ENCODE measurements at places on chromosomes 12 and 14. TPM values are rescaled to one million over a fixed set of nuclear protein-coding genes. Genes with fewer than 3 reads are reported as not detected.

DNA sequence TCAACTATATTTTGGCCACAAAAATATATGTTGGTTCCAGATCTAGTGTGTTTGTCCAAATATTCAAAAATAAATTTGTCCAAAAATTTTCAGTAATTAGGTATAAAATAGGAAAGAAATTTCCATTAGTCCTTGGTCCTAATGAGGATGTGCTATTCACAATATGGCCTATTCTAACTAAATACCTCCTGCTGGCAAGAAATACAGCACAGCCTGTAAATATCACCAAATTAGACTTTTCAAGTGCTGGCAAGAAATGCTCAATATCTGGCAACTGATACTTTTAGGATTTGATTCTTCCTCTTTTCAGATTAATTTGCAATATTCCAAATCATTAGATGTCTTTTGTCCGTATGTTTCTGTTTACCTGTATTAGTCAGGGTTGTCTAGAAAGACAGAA, 1446.2 kb downstream of the LRFN5 start:
- no peak for DNase-seq

GRCh38 chr14:102229071-102229738, 75.8 kb downstream of the MOK start:
- DNase-seq, result no peak

DNA sequence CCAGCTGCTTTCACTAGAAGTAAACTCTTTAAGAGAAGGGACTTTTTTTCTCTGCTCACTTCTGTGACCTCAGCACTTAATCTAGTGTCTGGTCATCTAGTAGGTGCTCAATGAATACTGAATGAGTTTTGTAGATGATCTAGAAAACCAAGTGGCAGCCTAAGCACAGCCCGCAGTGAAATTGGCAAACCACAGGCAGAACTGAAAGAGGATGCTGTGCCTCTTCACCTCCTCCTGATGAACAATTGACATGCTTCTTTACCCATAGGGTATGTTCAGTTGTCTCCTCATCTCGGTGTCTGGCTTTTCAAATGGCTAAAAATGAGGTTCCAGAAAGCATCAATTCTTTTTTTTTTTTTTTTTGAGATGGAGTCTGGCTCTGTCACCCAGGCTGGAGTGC, 399.5 kb downstream of the RMST start:
- DNase-seq, result no peak

- peak; percentile 72 for DNase-seq
Observed at GRCh38 chr12:25241167-25242020, 9.3 kb downstream of the KRAS start.

DNA sequence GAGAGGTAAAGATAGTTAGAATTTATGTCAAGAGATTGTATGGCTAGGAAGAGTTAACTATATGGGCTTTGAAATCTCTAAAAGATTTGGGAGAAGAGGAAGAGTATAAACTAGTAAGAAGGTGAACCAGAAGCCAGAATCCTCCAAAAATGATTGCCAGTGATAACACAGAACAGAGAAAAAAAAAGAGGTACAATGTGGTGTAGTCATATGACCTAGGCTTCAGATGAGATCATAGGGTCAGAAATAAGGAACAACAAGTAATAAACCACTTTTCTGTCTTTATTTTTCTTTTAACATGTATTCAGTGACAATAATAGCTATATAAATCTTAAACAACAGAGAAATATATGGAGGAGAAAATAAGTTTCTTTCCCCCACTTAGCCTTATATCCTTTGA, 2.0 kb upstream of the NECAP1 start:
- no peak for DNase-seq

- DNase-seq, result no peak
Observed at GRCh38 chr14:59699442-59699841, 122.8 kb upstream of the CCDC175 start.

DNA sequence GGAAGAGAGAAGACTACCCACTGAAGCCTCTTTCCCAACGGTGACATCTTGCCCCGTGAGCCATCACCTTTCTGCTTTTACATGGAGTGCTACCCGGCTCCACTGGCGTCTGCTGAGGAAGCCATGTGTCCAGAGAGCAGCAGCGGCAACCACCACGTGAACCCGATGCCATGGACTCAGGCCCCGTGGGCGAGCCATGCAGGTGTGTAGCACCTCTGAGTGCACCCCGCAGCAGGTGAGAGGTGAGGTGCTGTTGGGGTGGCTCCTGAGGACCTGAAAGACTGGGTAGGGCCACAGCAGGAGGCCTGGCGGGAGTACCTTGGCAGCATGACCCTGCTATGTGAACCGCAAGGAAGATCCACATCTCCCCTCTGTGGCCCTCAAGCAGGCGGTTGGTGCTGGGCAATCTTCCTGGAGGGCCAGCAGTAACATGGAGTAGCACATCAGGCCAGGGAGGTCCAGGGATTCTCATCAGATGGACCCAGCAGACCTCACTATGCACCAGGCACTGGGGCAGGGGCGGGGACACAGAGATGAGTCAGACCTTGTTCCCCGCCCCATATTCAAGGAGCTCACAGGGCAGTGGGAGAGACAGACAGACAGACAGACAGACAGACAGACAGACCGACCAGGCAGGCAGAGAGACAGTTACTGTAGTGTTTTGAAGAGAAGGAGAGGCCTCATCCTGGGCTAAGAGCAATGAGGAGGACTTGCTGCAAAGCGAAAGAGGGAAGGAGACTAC, 129.6 kb downstream of the PAPOLA start:
- DNase-seq, result peak; percentile 36

DNA sequence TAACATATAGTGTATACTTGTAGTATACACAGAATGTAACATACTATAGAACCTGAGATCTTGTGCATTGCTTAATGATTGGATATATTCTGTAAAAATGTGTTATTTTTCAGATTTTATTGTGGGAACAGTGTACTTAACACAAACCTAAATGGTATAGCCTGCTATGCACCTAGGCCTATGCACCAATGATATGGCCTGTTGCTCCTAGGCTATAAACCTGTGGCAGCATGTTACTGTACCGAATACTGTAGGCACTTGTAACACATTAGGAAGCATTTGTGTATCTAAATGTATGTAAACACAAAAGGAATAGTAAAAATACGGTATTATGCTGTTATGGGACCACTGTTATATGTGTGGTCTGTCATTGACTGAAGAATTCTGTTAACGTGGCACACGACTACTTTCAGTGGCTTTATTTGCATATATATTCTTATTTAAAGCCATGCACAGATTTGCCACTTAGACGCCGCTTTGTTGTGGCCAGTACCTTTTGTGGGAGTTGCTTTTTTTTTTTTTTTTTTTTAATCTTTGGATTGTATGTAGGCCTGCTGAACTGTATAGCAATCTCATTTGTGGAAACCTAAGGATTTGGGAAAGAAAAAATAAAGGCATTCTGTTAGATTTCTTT, 7.4 kb downstream of the PAPOLA start:
- no peak for DNase-seq

DNA sequence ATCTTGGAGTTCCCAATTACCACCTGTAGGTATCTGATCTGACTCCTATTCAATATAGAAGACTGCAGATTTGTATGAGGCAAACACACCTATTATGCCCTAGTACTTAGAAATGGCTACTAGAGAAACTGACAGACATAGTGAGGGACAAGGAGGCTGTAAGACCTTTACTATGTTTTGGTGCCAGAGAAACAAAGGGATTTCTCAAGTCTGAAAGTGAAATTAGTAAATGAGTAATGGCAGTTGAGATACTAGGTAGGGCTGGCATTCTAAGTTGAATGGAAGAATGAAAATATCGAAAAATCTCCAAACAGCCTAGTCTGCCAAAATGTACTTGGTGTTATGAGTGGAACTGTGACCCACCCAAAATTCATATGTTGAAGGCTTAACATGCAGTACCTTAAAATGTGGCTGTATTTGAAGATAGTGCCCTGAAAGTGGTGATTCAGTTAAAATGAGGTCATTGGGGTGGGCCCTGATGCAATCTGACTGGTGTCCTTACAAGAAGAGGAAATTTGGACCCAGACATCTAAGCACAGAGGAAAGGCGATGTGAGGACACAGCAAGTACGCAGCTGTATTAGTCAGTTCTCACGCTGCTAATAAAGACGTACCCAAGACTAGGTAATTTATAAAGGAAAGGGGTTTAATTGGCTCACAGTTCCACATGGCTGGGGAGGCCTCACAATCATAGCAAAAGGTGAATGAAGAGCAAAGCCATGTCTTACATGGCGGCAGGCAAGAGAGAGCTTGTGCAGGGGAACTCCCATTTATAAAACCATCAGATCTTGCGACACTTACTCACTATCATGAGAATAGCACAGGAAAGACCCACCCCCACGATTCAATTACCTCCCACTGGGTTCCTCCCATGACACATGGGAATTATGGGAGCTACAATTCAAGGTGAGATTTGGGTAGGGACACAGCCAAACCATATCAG, 127.0 kb downstream of the APAF1 start:
- no peak for DNase-seq

- DNase-seq, result no peak
Observed at GRCh38 chr12:51855586-51856428, 7.3 kb upstream of the FIGNL2 start.

DNA sequence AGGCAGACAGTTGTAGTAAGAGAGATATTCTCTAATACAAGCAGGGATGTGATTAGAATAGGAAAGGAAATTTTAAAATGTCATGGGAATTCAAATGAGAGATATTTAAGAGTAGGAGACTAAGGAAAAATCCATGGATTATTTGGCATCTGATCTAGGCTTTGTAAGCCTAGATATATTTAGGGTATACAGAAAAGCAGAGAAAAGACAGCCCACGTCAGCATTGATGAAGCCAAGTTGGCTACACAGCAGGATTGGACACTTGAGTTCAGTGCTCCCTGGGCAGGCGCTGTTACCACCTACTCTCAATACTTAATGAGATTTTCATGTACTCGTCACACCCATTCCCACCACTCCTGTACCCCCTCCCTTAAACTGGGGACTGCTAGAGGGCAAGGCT, 1.7 kb upstream of the KCNJ8 start:
- no peak for DNase-seq

GRCh38 chr14:56073799-56074198, 44.4 kb upstream of the PELI2 start:
- DNase-seq, result no peak

- DNase-seq, result no peak
Observed at GRCh38 chr12:24900196-24900595, 48.7 kb downstream of the BCAT1 start.

GRCh38 chr12:79085106-79085682, 220.6 kb downstream of the SYT1 start:
- DNase-seq, result no peak

- DNase-seq, result no peak
Observed at GRCh38 chr14:88765130-88765529, 27.6 kb downstream of the EML5 start.

- no peak for DNase-seq
Observed at GRCh38 chr12:20477672-20478071, 109.3 kb downstream of the PDE3A start.

GRCh38 chr12:51183816-51184215, 10.9 kb upstream of the TFCP2 start:
- DNase-seq, result no peak

- DNase-seq, result no peak
Observed at GRCh38 chr12:11722578-11723138, 73.2 kb downstream of the ETV6 start.

DNA sequence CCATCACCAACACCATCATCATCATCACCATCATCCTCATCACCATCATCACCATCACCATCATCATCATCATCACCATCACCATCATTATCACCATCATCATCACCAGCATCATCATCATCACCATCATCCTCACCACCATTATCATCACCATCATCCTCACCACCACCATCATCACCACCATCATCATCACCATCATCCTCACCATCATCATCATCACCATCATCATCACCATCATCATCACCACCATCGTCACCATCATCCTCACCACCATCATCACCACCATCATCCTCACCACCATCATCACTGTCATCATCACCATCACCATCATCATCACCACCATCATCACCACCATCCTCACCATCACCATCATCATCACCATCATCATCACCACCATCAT, 113.0 kb upstream of the TMEM233 start:
- no peak for DNase-seq

DNA sequence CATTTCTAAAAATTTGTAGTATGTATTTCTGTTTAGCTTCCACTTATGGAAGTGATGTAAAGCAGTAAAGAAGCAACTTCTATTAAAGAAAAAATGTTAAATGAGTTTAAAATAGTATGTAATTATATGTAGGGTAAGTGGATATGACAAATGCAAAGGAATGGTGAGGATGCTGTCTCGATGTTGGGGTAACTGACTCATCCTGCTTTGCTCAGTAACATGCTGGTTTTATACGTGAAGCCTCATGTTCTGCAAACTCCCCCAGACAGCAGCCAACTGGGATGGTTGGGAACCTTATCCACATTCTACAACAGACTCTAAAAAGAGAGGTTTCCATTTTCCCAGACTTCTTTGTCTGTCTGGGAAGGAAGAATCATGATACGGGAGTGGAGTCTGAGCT, 1006.4 kb upstream of the TMEM132C start:
- DNase-seq, result no peak

DNA sequence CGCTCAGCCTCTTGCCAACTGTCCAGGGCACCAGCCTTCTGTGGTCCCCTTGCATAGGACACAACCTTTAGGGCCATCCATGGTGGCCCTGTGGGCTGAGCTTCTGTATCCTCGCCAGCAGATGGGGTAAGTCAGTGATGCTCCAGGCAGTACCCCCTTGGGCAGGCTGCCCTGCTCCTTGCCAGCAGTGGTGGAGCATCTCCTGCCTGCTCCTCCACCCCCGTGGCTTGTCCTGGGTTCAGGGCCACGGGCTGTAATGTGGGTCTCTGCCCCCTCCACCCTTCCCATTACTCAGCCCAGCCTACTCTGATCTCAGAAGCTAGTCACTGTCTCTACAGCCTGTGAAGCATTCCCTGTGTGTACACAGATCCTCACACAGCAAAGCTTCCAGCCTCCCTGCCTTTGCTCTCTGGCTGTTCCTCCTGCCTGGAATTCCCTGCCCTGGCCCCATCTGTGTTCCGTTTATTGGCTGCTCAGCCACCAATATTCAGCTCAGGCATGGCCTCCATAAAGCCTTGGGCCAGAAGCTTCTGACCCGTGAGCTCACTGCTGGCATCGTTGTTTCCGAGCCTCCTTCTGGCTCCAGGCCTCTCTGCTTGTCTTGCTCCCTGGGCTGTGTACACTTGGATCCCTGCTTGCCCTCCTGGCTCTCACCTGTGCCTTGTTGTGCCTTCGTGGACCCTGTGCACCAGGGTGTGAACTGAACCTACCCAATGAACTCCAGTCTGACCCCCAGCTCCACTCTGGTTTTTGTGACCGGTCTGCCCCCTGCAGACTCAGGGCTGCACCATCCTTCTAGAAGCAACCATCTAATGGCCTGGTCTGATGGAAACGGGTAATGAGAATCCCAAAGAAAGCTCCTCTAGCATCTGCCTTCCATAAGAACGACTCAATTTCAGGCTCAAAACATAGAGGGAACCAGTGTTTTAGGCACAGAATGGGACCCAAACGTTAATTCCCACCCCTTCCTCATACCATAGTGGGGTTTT, 177.0 kb upstream of the PRMT8 start:
- DNase-seq, result peak; percentile 45

The SMIM41 gene
- not detected for total RNA-seq

The PELI2 gene
- total RNA-seq, result 1.1 TPM

The PZP gene
- total RNA-seq, result not detected

The SRSF9 gene
- total RNA-seq, result 195 TPM

The MAX gene
- total RNA-seq, result 130 TPM

The BCL11B gene
- total RNA-seq, result 53.0 TPM

The FBXO34 gene
- 18.6 TPM for total RNA-seq

The KLRK1 gene
- 135 TPM for total RNA-seq

The PRB2 gene
- not detected for total RNA-seq

The LALBA gene
- not detected for total RNA-seq

The RND1 gene
- total RNA-seq, result 2.7 TPM

The KRT8 gene
- 0.26 TPM for total RNA-seq

The SERPINA3 gene
- not detected for total RNA-seq

The MTA1 gene
- total RNA-seq, result 134 TPM

The NRDE2 gene
- 30.3 TPM for total RNA-seq

Data from activated CD8-positive, alpha-beta memory T cell treated with anti-CD3 and anti-CD28 coated beads, Interleukin-2, amount 10 ng/mL, durations not matched to agents 7 days and 5 days (primary cell).